Frontal cortex (tissue), 4 donors: ENCODE measurements at places on chromosomes 16 and 17. TPM values are rescaled to one million over a fixed set of nuclear protein-coding genes. Genes with fewer than 3 reads are reported as not detected.

BIRC5 gene
- 6.9 TPM for total RNA-seq

- no peak for DNase-seq
Observed at GRCh38 chr17:68670967-68671693, 70.0 kb upstream of the FAM20A start.

TTLL6 gene
- total RNA-seq, result not detected

PRMT7 gene
- 39.5 TPM for total RNA-seq

NPB gene
- 1.2 TPM for total RNA-seq

- no peak for DNase-seq
Observed at GRCh38 chr16:67433131-67433719, 2.3 kb downstream of the HSD11B2 start.

DNA sequence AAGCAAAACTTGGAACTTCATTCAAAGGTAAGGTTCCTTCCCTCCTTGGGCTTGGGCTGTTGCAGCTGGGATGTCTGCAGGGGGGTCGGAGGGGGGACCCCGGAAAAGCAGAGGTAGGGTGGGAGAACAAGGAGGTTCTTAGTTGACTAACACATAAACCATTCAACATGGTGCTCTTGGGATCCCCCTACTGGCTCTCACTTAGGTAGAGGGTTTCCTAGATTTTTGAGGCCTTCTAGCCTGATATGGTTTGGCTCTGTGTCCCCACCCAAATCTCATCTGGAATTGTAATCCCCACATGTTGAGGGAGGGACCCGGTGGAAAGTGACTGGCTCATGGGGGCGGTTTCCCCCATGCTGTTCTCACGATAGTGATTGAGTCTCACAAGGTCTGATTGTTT, 93.9 kb downstream of the RGS9 start:
- no peak for DNase-seq

GRCh38 chr17:21500064-21500463, 123.9 kb downstream of the KCNJ12 start:
- no peak for DNase-seq

GRCh38 chr17:35865412-35866340, 3.0 kb downstream of the HEATR9 start:
- DNase-seq, result no peak

CHST6 gene
- 0.41 TPM for total RNA-seq

NETO2 gene
- 169 TPM for total RNA-seq

DNA sequence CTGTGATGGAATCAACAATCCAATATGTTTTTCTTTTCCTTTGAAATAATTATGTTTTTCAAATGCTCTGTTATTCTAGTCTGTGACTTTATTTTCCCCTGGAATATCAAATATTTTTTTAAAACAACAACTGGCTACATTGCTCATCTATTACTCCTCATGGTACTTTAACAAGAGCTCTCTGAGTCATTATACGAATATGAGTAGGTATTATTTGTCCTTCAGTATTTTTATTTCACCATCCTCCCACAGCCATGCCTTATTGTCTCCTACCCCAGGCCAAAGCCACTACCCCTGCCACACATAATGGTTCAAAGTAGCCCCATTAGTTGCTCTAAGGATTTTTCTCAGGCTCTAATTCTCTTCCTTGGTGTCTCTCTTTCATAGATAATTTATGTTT, 1572.3 kb downstream of the CDH8 start:
- DNase-seq, result no peak

DNA sequence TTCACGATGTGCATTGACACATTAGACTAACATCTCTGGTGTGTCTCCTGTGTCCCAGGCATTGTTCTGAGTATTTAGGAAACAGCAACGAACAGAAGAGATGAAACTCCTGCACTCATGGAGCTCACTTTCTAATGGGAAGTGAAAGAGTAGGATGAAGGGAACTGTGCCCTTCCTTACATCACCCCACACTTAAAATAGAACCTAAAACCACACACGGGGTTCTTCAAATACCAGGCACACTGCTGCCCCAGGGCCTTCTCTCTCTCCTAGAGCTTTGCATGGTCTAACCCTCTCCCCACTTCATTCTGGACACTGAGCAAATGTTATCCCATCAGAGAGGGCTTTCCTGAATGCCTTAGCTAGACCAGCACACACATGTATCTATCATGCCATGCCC, 33.7 kb downstream of the TRIM25 start:
- no peak for DNase-seq

- DNase-seq, result no peak
Observed at GRCh38 chr16:5845046-5845445, 747.5 kb upstream of the EEF2KMT start.

- DNase-seq, result no peak
Observed at GRCh38 chr17:28118362-28118761, 75.9 kb downstream of the NLK start.

DNA sequence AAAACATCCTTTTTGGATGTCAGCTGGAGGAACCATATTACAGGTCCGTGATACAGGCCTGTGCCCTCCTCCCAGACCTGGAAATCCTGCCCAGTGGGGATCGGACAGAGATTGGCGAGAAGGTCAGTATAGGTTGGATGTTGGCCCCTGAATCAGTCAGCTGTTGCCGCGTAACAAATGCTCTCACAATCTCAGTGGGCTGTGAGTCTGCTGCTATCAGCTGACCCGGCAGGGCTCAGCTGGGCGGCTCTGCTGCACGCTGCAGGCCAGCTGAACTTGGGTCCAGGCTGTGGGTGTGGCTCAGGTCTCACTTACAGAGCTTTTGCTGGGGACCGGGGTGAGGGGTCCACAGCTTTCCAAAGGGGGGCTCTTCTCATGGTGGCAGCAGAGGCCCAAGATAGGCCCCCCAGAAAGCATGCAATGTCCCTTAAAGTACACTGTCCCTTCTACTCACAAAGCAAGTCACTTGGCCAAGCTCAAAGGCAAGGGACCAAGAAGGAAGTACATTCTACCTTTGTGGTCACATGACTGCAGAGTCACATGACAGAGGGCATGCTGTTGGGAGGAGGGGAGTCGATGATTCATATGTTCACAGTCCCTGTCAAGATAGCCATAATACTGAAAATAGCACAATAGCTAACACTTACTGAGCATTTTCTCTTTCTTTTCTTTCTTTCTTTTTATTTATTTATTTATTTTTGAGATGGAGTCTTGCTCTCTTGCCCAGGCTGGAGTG, 134.2 kb downstream of the ABCC1 start:
- DNase-seq, result no peak

KRTAP9-2 gene
- total RNA-seq, result not detected

DNA sequence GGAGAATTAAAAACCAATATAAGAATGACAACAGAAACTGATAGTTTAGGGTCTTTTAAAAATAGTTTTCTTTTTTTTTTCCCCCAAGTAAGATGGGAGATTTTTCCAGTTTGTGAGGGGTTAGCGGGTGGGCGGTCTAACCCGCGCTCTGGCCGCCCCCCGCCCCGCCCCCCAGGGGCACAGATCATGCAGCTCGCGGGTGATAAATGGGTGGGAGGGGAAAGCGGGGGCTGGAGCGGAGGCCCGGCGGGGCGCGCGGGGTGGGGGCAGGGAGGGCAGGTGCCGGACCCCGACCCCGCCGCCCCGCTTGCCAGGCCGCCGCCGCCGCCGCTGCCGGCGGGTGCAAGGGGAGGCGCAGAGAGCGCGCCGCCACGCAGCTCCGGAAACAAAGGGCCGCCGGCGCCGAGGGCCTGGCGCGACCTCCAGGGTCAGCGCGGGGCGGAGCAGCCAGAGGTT, 60.1 kb upstream of the GSE1 start:
- no peak for DNase-seq

DNA sequence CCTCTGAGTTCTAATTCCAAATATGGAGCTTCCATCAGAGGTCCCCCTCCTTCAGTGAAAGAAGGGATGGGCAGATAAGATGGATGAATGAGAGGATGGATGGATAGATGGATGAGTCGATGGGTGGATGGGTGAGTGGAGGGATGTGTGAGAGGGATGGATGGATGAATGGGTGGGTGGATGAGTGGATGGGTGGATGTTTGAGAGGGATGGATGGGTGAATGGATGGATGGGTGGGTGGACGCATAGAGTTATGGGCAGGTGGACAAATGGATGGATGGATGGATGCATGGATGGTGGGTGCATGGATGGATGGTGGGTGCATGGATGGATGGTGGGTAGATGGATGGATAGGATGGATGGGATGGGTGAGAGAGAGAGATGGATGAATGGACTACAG, 69.0 kb downstream of the MGAT5B start:
- no peak for DNase-seq

RCVRN gene
- total RNA-seq, result under 0.01 TPM

MEIOB gene
- 0.41 TPM for total RNA-seq

- no peak for DNase-seq
Observed at GRCh38 chr17:82495844-82496528, 23.5 kb upstream of the FOXK2 start.

- DNase-seq, result no peak
Observed at GRCh38 chr16:72992142-72992601, 55.8 kb downstream of the ZFHX3 start.

DNA sequence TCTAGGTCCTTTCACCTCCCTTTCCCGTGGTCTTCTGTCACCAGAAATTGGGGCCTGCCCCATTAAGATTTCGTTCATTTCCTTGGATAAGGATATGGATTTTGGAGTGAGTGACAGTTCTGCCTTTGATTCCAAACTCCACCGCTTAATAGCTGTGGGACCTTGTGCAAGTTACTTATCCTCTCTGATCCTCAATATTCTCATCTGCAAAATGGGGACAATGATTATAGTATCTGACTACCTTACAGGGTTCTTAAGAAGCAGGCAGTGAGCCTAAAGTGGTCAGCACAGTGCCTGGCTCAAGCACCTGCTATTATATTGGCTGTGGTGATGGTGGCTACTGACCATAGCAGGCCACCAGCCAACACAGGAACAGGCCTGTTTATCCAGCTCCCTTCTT, 15.6 kb downstream of the TBKBP1 start:
- DNase-seq, result no peak

DNA sequence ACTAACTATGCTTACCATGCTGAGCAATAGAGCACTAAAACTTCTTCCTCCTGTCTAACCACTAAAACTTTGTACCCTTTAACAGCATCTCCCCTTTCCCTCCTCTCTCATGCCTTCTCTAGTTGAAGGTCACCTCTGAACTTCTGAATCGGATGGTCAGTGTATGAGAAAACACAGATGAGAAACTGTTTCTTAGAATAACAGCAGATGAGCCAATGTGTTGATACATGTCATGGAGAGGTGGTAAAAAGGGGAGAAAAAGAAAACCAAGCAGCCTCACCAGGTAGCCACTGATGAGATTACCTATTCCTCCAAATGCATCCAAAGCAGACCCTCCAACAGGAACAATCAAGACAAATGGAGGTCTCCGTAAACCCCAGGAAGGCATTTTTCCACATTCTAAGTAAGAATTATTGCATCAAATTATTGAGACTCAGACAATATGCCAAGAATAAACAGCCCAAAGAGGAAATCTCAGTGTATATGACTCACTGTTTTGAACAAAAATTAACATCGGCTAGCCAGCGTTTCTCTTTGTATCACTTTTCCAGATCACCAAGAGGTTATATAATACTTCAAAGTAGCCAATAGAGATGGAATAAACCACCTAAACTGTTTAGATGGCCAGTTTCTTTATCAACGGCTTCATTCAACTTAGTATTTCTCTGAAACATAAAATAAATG, 793.3 kb upstream of the SOX9 start:
- no peak for DNase-seq

- no peak for DNase-seq
Observed at GRCh38 chr17:65678546-65678945, 117.1 kb upstream of the AXIN2 start.

DNA sequence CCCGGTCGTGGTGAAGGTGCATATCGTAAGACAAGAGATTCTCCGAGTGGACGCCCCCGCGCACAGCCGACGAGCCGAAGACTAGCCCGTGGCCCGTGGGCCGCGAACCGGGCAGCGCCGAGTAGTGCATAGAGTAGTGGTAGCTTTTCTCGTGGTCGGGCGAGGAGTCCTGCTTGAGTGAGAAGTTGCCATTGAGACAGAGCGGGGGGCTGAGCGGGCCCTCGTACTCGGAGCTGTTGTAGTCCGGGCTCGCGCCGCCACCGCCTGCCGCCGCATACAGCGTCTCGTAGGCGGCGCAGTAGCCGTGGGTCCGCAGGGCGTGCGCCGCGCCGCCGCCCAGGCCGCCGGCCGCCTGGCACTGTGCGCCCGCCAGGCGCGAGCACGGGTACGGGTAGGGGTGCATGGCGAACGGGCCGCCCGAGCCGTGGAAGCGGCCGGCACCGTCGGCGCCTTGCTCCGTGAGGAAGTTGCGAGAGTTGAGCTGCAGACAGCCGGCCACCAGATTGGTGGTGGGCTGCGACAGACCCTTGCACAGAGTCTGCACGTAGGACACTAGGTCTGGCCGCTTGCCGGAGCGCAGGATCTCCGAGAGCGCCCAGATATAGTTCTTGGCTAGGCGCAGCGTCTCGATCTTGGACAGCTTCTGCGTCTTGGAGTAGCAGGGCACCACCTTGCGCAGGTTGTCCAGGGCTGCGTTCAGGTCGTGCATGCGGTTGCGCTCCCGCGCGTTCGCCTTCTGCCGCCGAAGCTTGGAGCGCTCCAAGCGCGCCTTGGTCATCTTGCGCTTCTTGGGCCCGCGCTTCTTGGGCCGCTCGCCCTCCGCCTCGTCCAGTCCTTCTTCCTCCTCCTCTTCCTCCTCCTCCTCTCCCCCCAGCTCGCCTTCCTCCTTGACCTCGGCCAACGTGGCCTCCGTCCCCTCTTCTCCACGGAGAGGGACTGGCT, 2.0 kb downstream of the NEUROD2 start:
- DNase-seq, result no peak

ZMYND15 gene
- total RNA-seq, result not detected

TBC1D3E gene
- 0.41 TPM for total RNA-seq

DNA sequence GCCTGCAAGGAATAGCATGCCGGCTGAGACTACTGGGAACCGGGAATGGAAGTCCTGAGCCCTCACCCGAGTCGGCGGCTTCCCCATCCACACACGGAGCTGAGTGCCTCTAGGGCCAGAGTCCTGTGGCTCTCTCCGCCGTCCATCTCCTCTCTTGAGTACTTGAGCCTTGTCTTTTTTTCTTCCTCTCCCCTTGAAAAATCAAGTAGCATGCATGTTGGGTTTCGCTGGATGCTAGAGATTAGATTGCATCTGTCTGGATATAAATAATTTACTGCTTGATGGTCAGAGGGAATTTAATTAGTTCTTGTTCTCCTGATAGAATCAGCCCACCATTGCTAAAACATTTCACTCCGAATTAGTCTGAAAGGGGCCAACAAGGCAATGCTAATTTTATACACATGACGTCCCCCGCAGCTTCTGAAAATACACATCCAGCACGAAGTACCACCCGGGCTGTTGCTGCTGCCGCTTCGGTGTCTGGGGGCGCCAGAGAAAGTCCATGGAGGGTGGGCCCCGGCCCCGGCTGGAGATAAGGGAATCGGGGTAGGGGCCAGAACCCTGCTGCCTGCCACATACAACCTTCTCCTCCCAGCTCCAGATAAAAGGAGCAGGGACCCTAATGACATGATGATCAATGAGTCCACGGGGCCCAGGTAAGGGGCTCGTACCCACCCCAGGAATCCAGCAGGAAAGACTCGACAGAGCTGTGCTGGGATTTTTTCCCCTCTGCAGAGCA, 48.5 kb downstream of the RBFOX3 start:
- no peak for DNase-seq
